MCF 10A (cell line): ENCODE measurements at places on chromosomes 16 and 17. TPM values are rescaled to one million over a fixed set of nuclear protein-coding genes. Genes with fewer than 3 reads are reported as not detected.

DYNLRB2 gene
- not detected in 2 replicates for total RNA-seq

VASN gene
- total RNA-seq: 4.0 and 7.1 TPM in 2 replicates

CDK5R1 gene
- 4.0 and 4.4 TPM in 2 replicates for total RNA-seq

CBX2 gene
- 3.8 and 3.9 TPM in 2 replicates for total RNA-seq

DNA sequence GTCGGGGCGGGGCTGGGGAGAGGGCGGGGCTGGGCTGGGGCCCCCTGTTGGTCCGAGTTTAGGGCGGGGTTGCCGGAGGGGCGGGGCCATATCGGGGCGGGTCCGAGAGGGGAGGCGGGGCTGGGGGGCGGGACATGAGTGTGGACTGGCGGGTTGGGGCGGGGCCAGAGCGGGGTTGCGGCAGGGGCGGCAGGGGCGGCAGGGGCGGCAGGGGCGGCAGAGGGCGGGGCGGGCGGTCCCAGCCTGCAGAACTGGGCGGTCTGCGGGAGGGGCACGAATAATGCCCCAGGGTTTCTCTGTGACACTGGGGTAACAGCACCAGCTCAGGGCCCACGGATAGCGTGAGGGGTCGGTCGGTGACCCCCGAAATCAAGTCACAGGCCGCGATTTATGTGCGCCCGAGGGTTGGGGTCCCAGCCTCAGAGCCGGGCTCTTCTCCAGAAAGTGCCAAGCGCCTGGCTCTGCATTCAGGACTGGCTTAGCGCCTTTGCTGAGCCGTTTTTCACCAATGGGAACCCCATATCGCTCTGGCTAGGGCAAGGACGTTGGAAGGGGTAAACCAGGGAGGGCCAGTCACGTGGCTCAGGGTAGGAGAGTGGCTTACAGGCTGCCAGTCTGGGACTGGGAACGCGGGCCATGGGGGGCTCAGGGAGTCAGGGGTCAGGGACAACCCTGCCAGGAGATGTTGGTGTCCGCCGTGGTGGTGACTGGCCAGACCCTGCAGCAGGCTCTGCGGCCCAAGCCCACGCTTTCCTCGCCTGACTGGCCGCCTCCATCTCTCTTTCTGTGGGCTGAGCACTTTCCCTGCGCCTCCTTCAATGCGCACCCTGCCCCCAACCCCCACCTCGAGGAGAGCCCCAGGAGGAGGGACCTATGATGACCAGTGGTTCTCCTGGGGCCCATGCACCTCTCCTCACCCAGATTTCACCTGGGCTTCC is 1.2 kb upstream of the METTL26 start:
- H3K27me3 ChIP-seq: no peaks in the 10 kb centered on the region
- peak overlapping the region; percentile 91 for H3K4me3 ChIP-seq
- DNase-seq: peak; percentile 91

DNA sequence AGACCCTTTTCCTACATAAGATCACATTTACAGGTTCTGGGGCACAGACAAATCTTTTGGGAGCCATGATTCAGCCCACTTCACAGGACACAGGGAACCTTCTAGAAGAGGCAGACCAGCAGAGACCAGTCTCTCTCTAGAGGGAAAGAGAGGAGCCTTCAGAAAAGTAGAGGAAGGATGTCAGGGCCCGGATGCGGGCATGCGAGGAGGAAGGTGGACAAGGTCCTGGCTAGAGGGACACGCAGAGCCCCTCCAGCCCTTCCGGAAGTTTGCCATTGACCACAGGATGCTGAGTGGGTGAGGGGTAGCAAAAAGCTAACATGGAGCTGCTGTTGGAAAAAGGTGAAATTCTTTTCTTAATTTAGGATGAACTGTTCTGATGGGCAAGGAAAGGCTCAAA is 55.8 kb upstream of the MEAK7 start:
- DNase-seq: no peak
- no peak overlapping the region for H3K4me3 ChIP-seq
- no peak overlapping the region for H3K27ac ChIP-seq
- H3K36me3 ChIP-seq: no peaks in the 10 kb centered on the region
- H3K4me1 ChIP-seq: no peaks in the 10 kb centered on the region
- no peaks in the 10 kb centered on the region for H3K27me3 ChIP-seq

DNA sequence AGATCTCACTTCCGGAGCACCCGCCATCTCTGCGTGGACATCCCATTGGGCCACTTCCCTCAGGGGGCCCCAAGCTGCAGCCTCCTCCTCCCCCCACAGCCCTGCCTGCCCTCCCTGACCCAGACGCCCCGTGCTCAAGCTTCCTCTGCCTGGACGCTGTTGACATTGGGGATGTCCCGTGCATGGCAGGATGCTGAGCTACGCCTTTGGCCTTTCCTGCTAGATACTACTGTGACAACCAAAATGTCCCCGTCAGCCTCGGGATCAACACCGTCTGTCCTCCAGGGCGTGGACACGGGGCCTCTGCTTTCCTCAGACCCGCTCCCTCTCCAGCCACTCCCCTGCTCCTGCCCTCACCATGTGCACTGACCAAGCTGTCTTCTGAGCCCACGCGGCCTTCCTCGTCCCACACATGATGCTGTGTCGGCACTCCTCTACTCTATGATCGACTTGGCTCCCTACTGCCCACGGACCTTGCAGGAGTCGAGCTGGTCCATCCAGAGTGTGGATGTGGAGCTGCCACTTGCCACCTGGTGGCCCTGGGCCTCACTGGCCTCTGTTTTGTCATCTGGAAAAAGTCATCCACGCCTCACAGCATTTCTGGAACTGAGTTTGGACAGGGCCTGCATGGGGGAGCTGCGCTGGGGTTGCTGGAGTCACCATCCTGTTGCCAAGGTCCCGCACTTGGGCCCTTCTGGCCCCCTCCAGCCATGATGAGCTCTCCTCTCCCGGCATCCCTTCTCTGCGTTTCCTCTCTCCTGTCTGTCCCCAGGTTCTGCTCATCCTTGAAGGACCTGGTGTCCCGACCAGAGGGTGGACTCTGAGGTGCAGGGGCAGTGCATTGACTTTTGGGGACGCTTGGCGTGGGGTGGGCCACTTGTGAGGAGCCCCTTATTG is 221.7 kb upstream of the CIBAR2 start:
- no peak overlapping the region for H3K4me3 ChIP-seq
- no peaks in the 10 kb centered on the region for H3K27me3 ChIP-seq
- H3K36me3 ChIP-seq: peaks cover 4% of the 10 kb centered on the region
- H3K27ac ChIP-seq: no peak overlapping the region
- peaks cover 6% of the 10 kb centered on the region for H3K4me1 ChIP-seq

DNA sequence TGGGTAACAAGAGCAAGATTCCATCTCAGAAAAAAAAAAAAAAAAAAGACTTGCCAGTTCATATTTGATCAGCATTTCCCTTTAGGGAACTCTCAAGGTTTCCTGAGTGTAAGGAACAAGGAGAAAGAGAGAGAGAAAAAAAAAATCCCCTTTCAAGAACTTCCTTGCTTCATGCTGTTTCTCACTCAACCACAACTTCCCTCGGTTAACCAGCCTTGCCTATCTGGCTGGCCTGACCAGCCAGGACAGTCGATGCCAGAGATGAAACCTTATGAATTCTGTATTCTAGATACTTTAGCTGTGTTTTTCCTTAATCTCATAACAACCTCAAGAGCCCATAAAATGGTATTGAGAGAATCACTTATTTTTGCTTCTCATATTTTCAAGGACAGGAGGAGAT is 2.6 kb upstream of the N4BP1 start:
- no peaks in the 10 kb centered on the region for H3K27me3 ChIP-seq
- H3K27ac ChIP-seq: no peak overlapping the region
- DNase-seq: no peak
- peaks cover 13% of the 10 kb centered on the region for H3K36me3 ChIP-seq
- H3K4me3 ChIP-seq: no peak overlapping the region

- no peaks in the 10 kb centered on the region for H3K27me3 ChIP-seq
- no peak for DNase-seq
- H3K4me1 ChIP-seq: peaks cover 19% of the 10 kb centered on the region
- peaks cover 8% of the 10 kb centered on the region for H3K36me3 ChIP-seq
Observed at GRCh38 chr17:65467156-65467555, 94.3 kb downstream of the AXIN2 start.

- no peaks in the 10 kb centered on the region for H3K36me3 ChIP-seq
- H3K27me3 ChIP-seq: no peaks in the 10 kb centered on the region
- H3K4me1 ChIP-seq: no peaks in the 10 kb centered on the region
- no peak for DNase-seq
- no peak overlapping the region for H3K27ac ChIP-seq
Observed at GRCh38 chr17:78448356-78448993, 70.0 kb downstream of the PGS1 start.

DNA sequence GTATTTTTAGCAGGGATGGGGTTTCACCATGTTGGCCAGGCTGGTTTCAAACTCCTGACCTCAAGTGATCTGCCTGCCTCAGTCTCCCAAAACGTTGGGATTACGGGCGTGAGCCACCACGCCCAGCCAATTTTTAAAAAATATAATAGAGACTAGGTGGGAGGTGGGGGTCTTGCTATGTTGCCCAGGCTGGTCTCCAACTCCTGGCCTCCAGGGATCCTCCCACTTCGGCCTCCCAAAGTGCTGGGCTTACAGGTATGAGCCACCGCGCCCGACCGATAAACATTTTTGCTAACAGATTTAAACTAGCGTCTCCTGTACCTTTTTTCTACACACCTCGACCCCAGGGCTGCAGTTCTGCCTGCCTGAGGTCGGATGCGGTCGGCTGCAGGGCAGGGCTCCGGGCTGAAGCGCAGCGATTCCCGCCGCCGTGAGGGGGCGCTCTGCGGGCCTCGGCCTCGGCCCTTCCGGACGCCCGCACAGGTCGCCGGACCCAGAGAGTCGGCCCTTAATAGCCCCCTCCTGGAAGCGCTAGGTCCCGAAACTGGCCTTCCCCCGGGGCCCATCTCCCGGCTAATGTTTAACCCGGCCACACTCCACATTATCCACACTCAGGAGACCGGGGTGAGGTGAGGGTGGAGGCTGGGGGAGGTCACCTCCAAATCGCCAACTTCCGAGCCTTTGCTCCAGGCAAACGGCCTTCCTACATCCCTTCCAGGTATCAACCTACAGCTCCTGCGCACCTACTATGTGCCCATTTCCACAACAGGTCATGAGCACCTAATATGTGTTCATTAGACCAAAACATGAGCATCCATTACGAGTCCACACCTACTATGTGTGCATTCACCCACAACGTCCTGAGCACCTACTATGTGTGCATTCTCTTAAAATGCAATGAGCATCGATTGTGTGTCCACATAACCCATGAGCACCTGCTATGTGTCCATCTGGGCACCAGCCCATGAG is 2.0 kb upstream of the GLIS2 start:
- peak overlapping the region; percentile 68 for H3K4me3 ChIP-seq
- no peak for DNase-seq
- H3K4me1 ChIP-seq: peaks cover 6% of the 10 kb centered on the region
- no peaks in the 10 kb centered on the region for H3K27me3 ChIP-seq
- H3K27ac ChIP-seq: no peak overlapping the region

DNA sequence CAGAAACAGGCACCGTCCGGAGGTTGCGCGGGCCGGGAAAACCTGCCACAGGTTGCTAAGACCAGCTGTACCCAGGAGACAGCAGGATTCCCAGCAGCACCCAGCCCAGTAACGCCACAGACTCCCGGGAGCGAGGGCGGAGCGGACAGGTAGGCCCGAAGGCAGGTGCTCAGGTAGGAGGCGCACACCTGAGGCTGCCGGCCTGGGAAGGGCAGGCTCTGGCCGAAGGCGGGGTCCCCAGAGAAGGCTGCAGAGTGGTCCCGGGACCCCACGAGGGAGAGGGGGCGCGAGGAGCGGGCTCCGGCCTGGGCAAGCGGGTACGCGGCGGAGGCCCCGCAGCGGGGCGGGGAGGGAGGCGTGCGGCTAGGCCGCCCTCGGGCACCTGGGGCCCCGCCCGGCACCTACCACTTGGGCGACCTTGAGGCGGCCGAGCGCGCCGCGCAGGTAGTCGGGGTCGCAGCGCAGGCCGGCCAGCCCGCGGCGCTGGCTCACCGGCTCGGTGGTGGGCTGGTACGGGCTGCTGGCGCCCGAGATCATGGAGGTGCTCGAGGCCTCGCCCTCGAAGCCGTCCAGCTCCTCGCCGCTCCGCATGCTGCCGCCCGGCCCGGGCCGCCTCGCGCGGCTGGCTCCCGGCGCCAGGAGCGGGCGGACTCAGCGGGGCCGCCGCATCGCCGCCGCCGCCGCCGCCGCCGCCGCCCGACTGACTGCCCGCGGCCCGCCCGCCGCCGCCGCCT is 441 bp downstream of the CMTM4 start:
- H3K36me3 ChIP-seq: no peaks in the 10 kb centered on the region
- DNase-seq: peak; percentile 53
- H3K4me1 ChIP-seq: peaks cover 17% of the 10 kb centered on the region
- H3K4me3 ChIP-seq: peak overlapping the region; percentile 79

DNA sequence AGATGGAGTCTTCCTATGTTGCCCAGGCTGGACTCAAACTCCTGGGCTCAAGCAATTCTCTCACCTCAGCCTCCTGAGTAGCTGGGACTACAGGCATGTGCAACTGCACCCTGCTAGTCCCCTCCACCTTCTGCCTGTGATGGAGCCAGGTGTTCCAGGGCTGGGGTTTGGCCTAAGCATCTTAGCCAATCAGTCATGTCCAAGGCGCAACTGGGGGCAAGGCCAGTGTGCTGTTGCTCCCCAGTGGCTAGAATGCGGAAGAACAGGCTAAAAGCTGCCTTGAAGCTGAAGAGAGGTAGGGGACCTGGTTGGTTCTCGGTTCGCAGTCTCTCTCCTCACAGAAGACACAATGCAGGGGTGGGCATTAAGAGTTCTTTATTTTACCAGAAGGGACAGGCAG is 18.6 kb downstream of the FLOT2 start:
- H3K4me1 ChIP-seq: peaks cover 19% of the 10 kb centered on the region
- H3K4me3 ChIP-seq: no peak overlapping the region
- H3K36me3 ChIP-seq: peaks cover 48% of the 10 kb centered on the region
- H3K27ac ChIP-seq: no peak overlapping the region

DNA sequence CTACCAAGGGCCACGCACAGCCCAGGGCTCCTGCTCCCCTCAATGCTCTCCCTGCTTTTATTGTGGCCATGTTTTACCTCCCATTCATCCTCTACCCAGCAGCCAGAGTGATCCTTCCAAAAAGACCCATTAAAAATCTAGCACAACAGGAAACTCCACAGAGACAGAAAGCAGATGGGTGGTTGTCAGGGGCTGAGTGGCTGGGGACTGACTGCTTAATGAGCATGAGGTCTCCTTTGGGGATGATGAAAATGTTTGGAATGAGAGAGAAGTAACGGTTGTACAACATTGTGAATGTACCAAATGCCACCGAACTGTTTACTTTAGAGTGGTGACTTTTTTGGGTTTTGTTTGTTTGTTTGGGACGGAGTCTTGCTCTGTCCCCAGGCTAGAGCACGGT is 107.4 kb downstream of the GAS7 start:
- H3K4me1 ChIP-seq: peaks cover 6% of the 10 kb centered on the region
- no peak overlapping the region for H3K27ac ChIP-seq
- H3K27me3 ChIP-seq: no peaks in the 10 kb centered on the region

DNA sequence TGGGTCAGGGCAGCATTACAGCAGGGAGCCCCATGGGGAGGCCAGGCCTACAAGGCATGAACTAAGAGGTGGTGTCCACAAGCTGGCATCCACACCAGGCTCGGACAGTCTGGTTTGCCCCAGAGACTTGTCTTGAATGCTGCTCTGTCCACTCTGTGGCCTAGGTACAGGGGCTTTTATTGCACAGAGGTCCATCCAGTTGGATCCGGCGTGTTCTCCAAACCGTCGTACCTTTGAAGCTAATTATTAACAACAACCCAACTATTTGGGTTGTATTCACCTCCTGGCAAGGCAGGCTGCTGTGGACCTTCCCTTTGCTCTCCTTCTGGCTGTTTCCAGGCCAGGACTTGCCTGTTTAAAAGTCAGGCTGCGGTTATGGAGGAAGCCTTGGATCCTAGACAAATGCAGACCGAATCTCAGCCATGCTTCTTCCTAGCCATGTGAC is 123.4 kb downstream of the CLEC16A start:
- H3K27ac ChIP-seq: no peak overlapping the region
- no peaks in the 10 kb centered on the region for H3K27me3 ChIP-seq
- H3K36me3 ChIP-seq: peaks cover 33% of the 10 kb centered on the region
- no peaks in the 10 kb centered on the region for H3K4me1 ChIP-seq
- no peak for DNase-seq
- H3K4me3 ChIP-seq: no peak overlapping the region

GRCh38 chr17:39628655-39629493 is 2.1 kb downstream of the PPP1R1B start:
- H3K4me1 ChIP-seq: peaks cover 3% of the 10 kb centered on the region
- H3K4me3 ChIP-seq: no peak overlapping the region
- no peaks in the 10 kb centered on the region for H3K36me3 ChIP-seq
